HTR-8/SVneo (cell line): ENCODE measurements at places on chromosomes 1 and 21.

GRCh38 chr1:23625459-23625858, 66.1 kb upstream of the RPL11 start:
- no peak for DNase-seq

GRCh38 chr1:206582971-206583706, 29.1 kb downstream of the EIF2D start:
- DNase-seq = no peak

- DNase-seq = no peak
Measured at GRCh38 chr1:204240233-204240632, 26.4 kb upstream of the GOLT1A start.

GRCh38 chr1:108831225-108831624, 25.7 kb downstream of the AKNAD1 start:
- DNase-seq = no peak

DNA sequence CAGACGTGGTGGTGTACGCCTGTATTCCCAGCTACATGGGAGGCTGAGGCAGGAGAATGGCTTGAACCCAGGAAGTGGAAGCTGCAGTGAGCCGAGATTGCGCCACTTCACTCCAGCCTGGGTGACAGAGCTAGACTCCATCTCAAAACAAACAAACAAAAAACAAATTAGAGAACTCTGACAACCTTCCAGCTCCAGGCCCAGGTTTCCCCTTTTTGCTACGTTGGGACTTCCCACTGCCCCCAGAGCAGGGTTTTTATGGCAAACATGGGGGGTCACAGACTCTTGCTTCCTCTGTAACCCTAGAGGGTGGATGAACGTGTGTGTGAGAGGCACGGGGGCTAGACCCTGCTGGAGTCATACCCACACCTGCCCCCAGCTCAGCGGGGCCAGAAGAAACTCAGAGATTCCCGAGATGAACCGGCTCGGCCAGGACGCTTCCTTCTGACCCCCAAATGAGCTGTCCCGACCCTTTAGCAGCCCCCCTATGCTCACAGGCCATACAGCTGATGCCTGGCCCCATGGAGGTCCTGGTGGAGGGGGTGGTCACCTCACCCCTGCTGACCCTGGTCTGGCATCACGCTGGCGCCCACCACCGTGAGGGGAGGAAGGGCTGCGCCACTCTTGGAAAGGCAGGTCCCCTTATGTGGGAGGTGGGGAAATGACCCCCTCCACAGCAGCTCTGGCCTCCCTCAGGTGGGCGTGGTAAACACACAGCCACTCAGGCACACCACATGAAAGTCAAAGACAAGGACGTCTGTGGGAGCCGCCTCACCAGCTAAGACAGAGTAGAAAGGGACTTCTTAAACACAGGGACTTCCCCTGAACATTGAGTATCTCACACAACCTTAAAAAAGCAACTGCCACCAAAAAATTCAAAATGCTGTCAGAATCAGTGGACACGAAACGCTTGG, 7.1 kb downstream of the GPR157 start:
- DNase-seq = no peak

DNA sequence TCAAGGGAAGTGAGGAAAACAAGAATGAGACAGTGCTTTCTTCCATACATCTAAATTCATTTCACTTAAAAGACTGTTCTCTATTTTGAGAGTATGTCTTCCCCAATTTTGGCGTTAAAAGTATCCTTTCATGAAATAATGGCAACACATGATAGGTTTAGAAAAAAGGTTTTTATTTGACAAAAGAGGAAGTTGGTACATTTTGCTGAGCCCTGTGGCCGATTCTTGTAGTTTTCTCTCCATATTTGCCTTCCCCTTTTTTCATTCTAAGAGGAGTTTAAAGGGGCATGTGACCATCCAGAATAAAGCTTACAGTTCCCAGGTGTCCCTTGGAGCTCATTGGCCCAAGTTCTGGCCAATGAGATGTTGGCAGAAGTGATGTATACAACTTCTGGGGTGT, 140.4 kb upstream of the KCNE2 start:
- no peak for DNase-seq

DNA sequence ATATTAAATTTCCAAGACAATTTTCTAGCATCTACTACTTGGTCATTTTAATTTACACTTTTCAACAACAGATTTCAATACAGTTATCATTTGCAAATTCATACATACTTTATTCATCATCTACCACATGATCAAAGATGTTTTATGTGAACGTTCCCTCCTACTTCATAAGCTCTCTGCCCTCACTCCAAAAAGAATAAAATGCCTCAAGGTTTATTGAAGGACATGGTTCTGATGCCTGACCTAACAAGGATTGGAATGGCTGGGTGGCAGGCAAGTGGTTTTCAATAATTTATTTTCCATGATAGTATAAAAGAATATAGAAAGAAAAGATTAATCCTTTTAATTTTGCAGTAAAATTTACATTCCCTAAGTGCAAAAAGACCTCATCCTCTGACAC, 5.4 kb downstream of the CDKN2C start:
- DNase-seq = no peak

- DNase-seq = no peak
Measured at GRCh38 chr1:228181645-228182034, 16.0 kb downstream of the IBA57 start.

GRCh38 chr1:200452850-200453552, 43.2 kb upstream of the ZNF281 start:
- no peak for DNase-seq

- no peak for DNase-seq
Measured at GRCh38 chr1:205665201-205666045, 14.9 kb downstream of the SLC45A3 start.

- DNase-seq = peak; percentile 78
Measured at GRCh38 chr1:235415008-235415904, 48.0 kb downstream of the TBCE start.

DNA sequence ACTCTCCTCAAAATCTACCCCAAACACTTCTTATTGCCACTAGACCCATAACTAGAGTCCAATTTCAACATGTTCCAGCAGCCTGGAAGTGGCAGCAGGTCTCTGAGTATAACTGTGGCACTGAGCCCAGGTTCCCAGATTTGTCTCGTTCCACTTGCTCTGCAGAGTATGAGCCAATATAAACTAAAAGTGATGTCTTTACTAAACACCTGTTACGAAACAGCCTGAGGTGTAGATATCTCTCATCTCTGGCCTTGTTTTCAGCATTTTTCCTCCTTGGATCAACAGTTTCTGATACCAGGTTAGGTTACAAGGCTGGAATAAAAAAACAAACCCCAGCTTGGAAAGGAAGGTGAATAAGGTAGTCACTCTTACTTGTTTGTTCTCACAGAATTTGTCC, 25.2 kb upstream of the PRDX6 start:
- no peak for DNase-seq

DNA sequence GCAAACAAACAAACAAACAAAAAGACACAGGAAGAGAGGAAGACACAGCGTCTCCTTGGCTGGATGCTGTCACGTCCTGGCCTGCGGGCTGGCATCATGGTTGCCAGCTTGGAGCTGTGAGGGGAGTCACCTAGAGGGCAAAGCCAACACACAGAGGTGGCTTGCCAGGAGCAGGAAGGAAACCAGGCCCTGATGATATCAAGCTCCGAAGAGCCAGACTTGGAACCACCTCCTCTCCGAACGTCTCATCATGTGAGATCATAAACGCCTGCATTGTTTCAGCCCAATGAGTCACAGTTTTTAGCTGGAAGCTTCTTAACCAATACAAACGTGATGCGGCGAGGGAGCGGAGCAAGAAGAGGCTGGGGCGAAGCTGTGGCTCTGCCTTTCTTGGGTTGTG, 8.7 kb downstream of the PLA2G2D start:
- no peak for DNase-seq

DNA sequence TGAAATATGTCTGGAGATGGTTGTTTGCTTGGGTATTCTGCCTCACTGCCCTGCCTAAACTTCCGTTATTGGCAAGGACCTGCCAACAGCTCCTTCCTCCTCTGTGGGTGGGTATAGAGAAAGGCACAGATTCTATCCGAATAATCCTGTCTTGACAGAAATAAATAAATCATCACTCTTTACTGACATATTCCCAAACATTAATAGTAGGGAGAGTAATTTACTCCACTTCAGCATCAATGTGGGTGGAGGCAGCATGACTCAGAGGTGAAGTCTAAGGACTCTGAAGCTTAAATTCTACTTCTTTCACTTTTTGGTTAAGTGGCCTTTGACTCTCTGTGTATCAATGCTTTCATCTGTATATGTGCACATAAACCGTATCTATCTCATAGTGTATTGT, 2.9 kb downstream of the CD84 start:
- no peak for DNase-seq

GRCh38 chr1:109438798-109439297, 12.6 kb upstream of the PSMA5 start:
- peak; percentile 24 for DNase-seq

GRCh38 chr1:191905781-191906180, 252.5 kb upstream of the RGS18 start:
- no peak for DNase-seq
